Natural killer cell (primary cell): ENCODE measurements at places on chromosomes 7 and 10.

DNA sequence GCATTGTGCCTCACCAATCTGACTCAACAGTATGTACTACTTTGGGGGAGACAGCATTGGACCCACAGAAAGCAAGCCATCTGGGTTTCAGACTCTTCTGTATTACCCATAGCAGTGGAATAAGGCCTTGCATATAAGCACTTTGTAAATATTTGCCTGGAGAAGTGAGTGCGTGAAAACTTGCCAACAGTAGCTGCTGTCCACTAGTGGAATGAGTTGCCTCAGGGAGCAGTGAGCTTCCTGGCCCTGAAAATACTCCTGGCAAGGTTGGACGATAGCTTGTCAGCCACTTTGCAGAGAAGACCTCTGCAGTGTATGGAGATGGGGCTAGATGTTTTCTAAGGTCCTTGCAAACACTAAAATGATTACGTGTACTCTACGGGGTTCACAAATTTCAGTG is 21.6 kb downstream of the GARS1 start:
- DNase-seq: no peak

DNA sequence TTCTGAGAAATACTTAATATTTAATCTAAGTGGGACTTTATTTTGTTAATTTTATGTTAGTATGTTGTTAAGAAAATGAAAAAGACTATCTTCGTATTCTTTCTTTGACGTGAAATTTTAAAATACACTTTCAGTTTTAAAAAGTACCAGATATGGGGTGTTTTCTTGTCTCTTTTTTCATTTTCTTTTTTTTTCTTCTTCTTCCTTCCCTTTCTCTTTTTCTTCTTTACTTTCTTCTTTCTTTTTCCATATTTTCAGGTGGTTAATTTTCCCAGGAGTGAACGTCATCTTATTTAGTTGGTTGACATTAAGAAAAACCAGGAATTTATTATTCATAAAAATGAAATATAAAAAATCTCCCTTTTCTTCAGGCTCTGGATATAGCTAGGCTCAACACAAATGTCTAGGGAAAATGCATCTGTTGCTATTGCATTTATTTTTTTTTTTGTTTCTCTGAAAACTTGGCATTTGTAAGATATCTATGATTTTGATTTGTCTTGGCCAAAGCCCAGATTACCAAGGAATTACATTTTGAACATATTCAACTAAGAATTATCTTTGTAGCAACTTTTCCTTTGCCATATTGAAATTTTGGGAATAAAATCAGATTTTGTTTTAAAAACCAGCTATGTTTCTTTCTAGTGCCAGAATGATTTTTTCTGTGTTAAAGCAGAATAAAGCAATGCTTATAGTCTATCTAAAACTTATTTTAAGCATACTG is 241.3 kb upstream of the FOXP2 start:
- DNase-seq: no peak

DNA sequence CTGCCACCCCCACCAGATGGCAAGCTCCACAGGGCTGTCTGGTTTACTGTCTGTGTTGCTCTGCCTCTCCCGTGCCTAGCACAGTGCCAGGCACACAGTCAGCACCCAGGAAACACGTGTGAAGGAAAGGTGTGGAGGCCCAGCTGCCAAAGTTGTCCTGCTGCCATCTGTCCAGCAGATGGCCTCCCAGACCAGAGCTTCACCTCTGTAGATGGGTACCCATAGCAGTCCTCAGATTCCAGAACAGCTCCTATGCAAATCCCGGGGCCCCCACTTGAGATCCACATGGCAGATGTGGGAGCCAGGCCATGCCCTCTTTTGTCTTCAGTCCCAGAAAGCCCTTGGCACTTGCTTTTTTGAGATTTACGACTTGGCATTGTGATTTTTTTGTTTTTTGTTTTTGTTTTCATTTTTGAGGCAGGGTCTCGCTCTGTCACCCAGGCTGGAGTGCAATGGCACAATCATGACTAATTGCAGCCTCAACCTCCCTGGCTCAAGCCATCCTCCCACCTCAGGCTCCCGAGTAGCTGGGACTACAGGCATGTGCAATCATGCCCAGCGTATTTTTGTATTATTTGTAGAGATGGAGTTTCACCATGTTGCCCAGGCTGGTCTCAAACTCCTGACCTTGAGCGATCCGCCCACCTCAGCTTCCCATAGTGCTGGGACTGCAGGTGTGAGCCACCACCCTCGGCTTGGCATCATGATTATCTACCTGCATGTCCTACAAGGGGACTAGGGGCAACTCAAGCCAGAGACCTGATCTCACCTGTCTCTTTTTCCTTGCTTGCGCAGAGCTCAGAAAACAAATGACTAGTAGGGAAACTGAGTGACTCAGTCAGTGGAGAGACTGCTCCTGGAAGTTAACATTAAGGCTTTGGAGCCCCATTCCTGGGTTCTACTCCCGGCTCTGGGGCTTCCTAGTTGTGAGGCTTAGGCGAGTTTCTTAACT is 16.9 kb upstream of the PALD1 start:
- no peak for DNase-seq

DNA sequence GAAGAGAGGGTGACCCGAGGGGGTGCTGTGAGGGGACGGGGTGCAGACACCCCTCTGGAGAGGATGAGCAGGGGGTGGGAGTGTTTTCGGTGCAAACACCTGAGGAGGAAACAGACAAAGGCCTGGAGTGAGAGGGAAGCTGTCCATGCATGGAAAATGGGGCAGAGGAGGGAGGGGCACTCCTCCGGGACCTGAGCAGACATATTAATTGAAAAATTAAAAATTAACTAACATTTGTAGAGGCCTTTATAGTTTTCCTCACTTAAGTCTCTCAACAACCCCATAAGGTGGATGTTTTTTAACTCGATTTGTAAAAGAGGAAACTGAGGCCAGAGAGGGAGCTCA is 1.2 kb downstream of the VPS37D start:
- no peak for DNase-seq

DNA sequence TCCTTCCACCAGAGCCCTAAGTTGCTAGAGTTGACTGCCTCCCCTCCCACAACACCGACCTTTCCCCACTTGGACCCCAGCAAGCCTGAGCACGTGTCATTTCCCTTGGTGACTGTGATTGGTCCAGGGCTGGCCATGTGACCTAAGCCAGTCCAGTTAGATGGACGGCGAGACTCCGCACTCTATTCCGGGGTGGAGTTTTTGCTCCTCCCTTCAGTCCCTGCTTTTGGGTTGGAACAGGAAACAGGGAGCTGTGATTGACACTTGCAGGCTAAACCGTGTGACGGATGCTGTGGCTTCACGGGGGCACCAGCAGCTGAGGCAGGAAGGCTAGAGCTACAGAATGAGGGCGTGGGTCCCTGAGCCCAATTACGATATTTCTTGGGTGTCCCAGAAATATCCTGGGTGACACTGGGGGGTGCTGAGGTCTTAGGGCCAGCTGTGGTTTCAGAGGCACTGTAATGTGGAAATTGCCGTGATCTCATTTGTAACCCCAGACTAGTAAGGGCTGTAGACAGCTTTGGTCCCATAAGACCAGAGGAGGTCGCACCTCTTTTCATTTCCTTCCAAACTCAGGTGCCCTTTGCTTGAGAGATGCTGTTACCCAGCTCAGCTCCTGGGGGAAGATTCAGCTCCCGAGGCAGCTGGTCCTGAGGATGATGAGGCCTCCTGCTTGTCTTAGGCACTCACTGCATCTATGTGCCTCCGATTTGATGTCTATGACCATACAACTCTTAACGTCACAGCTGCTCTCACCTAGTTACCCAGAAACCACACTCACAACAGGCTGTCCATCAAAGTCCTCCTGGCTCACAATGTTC is 102.7 kb upstream of the NPTX2 start:
- peak; percentile 61 for DNase-seq

DNA sequence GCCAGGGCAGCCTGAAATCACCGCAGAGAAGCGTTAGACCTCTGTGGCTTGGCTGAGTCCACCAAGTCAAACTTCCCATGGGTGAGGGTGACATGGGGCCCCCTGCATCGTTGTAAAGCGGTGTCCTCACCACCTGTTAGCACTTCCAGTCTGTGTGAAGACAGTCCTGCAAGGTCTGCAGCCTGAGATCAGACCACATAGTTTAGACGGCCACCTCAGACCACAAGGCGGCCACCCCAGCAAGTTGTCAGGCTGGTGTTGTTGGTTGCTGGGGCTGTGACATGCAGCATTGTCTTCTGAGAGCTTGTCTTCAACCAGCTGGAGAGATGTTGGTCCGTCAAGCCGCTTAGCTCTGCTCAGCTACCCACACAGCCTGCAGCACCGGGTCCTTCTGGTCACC is 44.1 kb upstream of the TARP start:
- DNase-seq: peak; percentile 69

DNA sequence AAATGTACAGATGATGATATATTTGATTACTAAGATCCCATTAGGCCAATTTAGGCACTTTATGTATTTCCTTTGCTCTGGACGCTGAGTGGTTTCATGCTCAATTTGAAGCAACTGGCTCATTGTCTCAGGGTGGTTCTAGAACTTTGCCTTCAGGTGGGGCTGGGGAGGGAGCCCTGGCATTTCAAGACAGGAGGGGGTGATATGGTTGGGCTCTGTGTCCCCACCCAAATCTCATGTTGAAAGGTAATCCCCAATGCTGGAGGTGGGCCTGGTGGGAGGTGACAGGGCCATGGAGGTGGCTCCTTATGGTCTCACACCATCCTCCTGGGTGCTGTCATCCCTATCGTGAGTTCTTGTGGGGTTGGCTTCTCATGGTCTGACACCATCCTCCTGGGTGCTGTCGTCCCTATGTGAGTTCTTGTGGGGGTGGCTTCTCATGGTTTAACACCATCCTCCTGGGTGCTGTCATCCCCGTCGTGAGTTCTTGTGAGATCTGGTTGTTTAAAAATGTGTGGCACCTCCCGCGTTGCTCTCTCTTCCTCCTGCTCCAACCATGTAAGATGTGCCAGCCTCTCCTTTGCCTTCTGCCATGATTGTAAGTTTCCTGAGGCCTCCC is 151.5 kb upstream of the KLF6 start:
- no peak for DNase-seq

GRCh38 chr10:86900955-86901354 is 56.5 kb downstream of the MMRN2 start:
- no peak for DNase-seq

- DNase-seq: no peak
These were observed 30.2 kb downstream of the CALD1 start for GRCh38 chr7:134809616-134810015.
